ENCODE measurements at places on chromosomes 1 and 21. TPM values are rescaled to one million over a fixed set of nuclear protein-coding genes. Genes with fewer than 3 reads are reported as not detected.

Gene TNFRSF9
- total RNA-seq, result not detected

Gene FAAP20
- 119 TPM for total RNA-seq

Gene SLC9C2
- not detected for total RNA-seq

Gene DTL
- 24.8 TPM for total RNA-seq

Gene C1orf94
- total RNA-seq, result not detected

Gene PTPN22
- not detected for total RNA-seq

Gene TPRG1L
- 43.1 TPM for total RNA-seq

Gene LMOD1
- total RNA-seq, result not detected

Gene IGSF5
- total RNA-seq, result 0.41 TPM

Gene RASSF5
- 8.8 TPM for total RNA-seq

Gene SHE
- not detected for total RNA-seq

Gene ADCY10
- not detected for total RNA-seq

Gene FASLG
- not detected for total RNA-seq

Gene TMEM82
- not detected for total RNA-seq

Gene CCDC185
- total RNA-seq, result not detected

Gene SH2D1B
- total RNA-seq, result not detected

All from HT-29 (cell line).